ENCODE measurements at places on chromosomes 11 and 22.

DNA sequence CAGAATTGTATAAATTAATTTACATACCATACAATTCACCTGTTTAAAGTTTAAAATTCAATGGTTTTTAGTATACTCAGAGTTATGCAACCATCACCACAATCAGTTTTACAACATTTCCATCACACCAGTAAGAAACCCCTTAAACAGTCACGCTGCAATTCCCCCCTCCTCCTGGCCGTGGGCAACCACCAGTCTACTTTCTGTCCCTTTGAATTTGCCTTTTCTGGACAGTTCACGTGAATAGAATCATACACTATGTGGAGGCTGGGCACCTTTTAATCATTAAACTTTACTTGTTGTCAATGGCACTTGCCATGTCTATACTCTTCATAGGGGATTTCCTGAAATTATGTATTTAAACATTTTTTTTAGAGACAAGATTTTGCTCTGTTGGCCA lies 20.1 kb upstream of the SWAP70 start:
- no peak for DNase-seq

- DNase-seq = no peak
Observed at GRCh38 chr11:66559866-66560676, 8.3 kb downstream of the CTSF start.

- peak; percentile 30 for DNase-seq
Observed at GRCh38 chr11:131449036-131450019, 78.9 kb downstream of the NTM start.

DNA sequence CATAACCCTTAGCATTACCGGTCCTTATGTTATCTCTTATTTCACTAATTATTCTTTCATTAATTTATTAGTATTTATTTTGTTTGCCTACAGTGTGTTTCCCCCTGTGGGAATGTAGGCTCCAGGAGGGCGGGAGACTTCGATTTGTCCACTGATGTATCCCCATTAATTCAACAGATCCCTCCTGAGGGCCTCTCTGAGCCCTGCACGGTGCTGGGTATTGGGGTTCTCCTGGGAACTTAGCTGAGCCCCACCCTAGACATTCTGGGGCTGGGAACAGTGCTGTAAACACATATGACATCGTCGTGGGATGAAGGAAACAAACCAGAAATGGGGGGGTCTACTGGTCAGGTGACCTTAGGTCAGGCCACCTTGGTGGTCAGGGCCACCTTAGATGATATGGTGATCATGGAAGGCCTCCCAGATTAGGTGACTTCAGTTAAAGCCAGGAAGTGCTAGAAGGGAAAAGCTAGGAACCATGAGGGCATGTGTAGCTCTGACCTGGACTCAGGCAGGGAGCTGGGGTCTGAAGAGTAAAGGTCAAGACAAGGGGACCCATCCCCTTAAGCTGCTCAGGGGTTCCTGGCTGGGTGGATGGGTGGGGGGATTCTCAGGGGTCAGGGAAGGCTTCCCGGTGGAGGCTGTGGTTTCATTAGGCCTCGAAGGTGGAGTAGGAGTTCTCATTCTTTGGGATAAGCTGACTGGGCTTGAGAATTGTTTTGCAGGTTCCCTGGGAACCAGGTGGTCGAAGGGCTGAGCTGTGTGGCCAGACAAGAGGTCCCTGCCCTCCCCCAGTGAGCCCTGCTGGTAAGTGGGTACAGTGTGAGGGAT lies 1.0 kb downstream of the PHETA2 start:
- DNase-seq = no peak

Data from retina (tissue), 1 donor.